ENCODE measurements at places on chromosomes 12 and 14. TPM values are rescaled to one million over a fixed set of nuclear protein-coding genes. Genes with fewer than 3 reads are reported as not detected.

Gene STK38L
- 41.5 TPM for total RNA-seq

Gene TCHP
- total RNA-seq = 17.5 TPM

Gene HOXC4
- total RNA-seq = 0.86 TPM

Gene KRT74
- not detected for total RNA-seq

DNA sequence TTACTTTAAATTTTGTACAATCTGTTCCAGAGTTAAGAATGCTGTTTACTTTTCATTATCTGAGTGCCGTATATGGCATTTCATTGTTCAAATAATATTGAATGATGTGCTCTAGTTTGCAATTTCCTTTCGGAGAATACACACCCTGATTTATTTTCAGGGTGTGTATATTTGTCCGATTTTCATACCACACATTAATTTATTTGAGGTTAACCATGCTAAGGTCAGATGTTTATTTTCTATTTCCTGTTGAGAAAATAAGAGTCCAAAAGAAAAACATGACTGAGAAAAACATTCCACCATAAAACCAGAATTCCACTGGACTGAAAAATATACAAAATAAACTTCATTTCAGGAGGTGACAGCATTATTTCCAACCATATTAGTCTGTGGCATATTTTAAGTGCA lies 64.2 kb upstream of the OVCH1 start:
- H3K36me3 ChIP-seq = no peaks in the 10 kb centered on the region
- no peak overlapping the region for H3K4me3 ChIP-seq
- H3K4me1 ChIP-seq = peaks cover 20% of the 10 kb centered on the region
- no peak overlapping the region for H3K27ac ChIP-seq
- no peaks in the 10 kb centered on the region for H3K27me3 ChIP-seq
- no peak for DNase-seq

- no peak overlapping the region for H3K4me3 ChIP-seq
- peaks cover 1% of the 10 kb centered on the region for H3K4me1 ChIP-seq
- H3K27me3 ChIP-seq = no peaks in the 10 kb centered on the region
- DNase-seq = no peak
Observed at GRCh38 chr12:590206-590750, 73.0 kb downstream of the NINJ2 start.

- no peak for DNase-seq
- H3K4me1 ChIP-seq = peaks cover 7% of the 10 kb centered on the region
- H3K36me3 ChIP-seq = no peaks in the 10 kb centered on the region
- no peaks in the 10 kb centered on the region for H3K27me3 ChIP-seq
- no peak overlapping the region for H3K4me3 ChIP-seq
- H3K27ac ChIP-seq = no peak overlapping the region
Observed at GRCh38 chr14:91390165-91390778, 27.3 kb downstream of the CCDC88C start.

GRCh38 chr14:78448164-78449094 lies 278.3 kb downstream of the NRXN3 start:
- no peak overlapping the region for H3K4me3 ChIP-seq
- H3K27ac ChIP-seq = no peak overlapping the region
- no peaks in the 10 kb centered on the region for H3K27me3 ChIP-seq
- H3K36me3 ChIP-seq = no peaks in the 10 kb centered on the region
